ENCODE measurements at places on chromosomes 11 and 22. TPM values are rescaled to one million over a fixed set of nuclear protein-coding genes. Genes with fewer than 3 reads are reported as not detected.
A peak's percentile ranks its signal among the peaks of the same experiment; 100 is the strongest.

GRCh38 chr11:21295508-21295907 lies 626.1 kb downstream of the NELL1 start:
- DNase-seq: no peak

- DNase-seq: no peak
Measured at GRCh38 chr11:29629286-29629685, 387.5 kb downstream of the KCNA4 start.

DNA sequence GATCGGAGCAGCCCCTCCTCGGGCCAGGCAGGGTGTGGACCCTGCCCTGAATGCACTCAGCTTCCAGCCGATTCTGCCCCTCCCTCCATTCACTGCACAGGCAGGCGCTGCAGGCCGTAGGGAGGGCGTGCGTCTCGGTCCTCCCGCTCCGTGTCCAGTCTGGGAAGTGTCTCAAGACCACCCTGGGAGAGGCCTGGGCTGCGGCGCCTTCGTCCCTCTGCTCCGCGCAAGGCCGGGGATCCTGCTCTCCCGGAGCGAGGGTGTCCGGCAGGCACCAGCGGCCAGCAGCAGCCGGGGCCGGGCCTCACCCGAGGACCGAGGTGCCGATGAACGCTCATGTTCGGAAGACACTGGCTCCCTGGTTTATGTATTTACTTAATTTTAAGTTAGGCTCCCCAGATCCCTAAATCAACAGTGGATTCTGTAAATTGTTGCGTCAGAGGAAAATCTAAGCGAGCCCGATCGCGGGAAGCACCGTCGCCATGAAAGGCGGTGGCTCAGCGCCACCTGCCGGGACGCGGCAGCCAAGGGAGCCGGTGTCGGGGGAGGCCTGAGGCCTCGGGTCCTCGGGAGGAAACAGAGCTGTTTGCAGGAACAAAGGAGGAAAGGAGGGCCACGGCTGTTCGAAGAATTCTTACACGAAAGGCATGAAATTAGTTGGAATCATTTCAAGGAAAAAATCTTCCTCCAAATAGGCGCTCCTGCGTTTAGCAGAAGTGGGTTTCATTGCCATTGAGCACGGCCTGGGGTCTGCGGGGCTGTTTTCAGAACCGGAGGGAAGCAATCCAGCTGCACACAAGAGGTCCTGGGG lies 195.3 kb downstream of the BRD1 start:
- peak; percentile 39 for DNase-seq

DNA sequence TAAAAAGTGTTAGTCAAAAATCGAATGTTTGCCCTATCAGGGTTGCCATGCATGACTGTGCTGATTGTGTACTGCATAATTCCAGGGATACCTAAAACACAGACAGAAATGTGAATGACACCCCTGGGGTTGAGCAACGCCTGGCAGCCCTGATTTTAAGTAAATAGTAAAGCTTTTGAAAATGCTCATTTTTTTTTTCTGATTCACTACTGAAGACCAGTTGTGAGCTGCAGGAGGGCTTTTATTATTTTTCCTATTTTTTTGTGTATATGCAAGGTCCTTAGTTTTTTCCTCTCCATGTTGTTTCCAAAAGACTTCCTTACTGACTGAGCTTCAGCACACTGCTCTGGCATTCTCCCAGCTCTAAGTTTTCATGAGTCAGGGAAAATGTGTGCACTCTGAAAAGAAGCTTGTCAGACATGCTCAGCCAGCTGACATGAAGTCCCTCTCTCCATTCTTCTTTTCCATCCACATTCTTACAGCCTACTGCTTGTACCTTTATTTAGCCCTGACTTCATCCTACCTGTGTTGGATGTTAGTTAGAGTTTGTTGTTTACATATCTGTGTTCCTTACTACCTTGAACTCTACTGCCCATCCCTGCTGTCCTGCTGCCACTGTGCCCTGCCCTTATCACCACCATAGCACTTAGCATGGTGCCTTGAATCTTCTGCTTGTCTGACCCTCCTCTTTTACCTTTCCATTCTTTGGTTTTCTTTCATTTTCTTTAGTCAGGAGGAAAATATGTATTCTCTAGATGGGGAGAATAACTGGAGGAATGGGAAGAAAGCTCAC lies 79.5 kb downstream of the HORMAD2 start:
- DNase-seq: peak; percentile 48

GRCh38 chr11:117145393-117145761 lies 1.3 kb downstream of the PAFAH1B2 start:
- DNase-seq: peak; percentile 39

GRCh38 chr11:569158-569885 lies 6.9 kb upstream of the PHRF1 start:
- no peak for DNase-seq

- no peak for DNase-seq
Measured at GRCh38 chr11:76667856-76668255, 2.7 kb downstream of the LRRC32 start.

- no peak for DNase-seq
Measured at GRCh38 chr22:40748388-40749355, 69.4 kb downstream of the MCHR1 start.

DNA sequence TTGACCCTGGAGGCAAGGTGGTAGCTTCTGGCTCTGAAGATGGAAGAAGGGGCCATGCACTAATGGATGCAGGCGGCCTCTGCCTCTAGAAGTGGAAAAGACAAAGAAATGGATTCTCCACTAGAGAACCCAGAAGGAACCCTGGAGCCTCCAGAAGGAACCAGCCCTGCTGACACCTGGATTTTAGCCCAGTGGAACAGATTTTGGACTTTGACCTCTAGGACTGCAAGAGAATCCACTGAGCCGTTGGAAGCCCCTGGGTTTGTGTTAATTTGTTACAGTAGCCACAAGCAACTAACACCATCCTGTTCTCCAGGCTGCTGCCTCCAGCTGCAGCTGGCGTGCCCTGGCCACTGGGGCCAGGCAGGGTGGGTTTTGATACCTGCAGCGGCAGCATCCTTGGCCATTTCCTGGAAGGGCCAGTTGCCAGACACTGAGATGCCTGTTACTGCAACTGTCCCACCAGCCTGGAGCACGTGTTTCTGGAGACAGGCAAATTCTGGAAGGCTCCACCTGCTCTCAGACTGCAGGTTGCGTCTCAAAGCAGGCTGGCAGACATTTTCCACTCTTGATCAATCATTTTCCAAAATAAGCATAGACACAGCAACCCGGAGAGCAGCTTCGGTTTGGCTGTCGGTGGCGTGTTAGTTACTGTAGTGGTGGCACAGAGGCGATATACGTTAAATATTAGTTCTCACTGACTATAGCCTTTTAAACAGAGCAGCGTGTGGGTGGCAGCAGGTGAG lies 76.8 kb upstream of the PARVG start:
- no peak for DNase-seq

DNA sequence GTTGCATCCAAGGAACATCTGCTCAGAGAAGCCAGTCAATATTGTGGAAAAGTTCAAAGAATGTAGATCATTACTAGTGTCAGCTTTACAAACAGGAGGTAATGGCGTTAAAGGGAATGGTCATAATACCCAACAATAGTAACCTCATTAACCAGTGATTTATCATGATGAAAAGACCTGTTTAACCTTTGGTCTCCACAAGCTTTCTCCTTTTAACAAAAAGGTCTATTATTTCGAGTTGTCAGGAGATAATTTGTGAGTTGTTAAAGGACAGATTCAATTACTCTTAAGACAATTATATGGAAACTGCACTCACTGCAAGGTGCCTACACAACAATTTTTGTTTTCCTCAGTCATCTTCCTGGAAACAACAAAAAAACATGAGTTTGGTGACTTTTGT lies 73.8 kb upstream of the HTATIP2 start:
- no peak for DNase-seq

DNA sequence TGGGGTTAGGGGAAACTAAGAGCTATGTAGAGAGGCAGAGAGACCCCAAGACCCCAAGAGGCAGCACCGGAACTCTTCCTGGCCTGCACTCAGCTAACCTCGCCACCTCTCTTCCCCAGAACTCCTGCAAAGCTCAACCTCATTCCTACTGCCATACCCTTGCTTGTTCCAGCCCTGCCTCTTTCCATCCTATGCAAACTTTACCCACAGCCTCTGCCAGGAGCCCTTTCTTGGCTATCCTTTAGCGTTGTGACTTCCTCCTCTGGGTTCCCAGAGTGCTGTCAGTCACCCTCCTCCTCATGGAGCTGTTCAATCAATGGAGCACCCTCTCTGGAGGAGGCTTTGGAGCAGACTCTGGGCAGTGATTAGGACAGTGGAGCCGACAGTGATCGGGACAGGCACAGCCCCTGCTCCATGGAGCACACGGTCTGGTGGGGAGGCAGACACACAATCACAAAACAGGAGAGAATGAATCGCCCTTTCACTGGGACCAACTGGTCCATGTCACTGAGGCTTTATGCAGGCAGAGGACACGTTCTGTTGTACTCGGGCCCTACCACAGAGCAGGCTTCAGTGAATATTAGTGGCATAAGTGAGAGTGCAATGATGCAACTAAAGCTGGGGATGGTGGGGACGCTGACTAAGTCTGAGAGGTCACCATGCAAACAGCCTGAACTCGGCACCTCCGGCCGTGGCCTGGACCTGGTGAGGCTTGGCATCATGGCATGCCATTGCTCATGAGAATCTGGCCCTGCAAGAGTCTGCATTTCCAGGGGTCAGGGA lies 24.6 kb upstream of the P2RY2 start:
- DNase-seq: no peak

- no peak for DNase-seq
Measured at GRCh38 chr11:76878014-76878413, 17.3 kb downstream of the ACER3 start.

- DNase-seq: no peak
Measured at GRCh38 chr11:116311206-116311605, 461.6 kb downstream of the BUD13 start.

GRCh38 chr11:75563978-75564552 lies 2.0 kb downstream of the SERPINH1 start:
- no peak for DNase-seq

DNA sequence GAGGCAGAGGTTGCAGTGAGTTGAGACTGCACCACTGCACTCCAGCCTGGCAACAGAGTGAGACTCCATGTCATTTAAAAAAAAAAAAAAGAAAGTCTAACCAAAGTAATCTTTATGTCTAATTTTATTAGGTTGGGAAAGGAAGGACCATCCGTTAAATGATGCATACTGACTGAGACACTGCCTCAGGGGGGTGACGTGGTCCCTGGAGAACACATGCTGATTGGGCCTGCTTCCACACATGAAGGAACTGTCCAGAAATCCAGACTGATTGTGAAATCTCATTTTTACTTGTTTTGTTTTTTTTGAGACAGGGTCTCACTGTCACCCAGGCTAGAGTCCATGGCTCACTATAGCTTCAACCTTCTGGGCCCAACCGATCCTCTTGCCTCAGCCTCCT lies 5.5 kb downstream of the SF3A1 start:
- no peak for DNase-seq

DNA sequence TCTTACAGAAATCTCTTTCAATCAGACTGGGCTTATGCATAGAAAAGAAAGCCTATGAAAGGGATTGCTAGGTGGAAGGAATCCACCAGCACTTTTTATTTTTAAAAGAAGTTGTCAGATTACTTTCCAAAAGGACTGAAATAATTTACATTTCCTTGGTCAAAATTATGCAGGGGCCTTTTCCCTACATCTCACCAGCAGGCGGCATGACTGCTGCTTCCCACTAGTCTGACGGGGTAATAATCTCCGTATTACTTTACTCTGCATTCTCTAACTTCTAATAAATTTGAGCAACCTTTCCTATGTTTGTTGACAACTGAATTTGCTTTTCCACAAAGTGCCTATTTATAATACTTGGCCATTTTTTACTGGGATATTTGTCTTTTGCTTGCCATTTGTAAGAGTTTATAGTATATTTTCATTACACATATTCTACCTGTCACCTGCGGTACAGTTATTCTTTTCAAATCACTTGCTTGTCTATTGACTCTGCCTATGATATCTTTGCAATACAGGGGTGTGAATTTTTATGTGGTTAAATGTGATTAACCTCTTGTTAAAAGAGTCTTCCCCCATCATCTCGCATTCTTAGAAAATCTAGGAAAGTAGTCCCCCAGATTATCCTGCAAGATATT lies 51.9 kb upstream of the USP47 start:
- no peak for DNase-seq

GRCh38 chr11:61026121-61027031 lies 54.9 kb downstream of the CD6 start:
- no peak for DNase-seq

- no peak for DNase-seq
Measured at GRCh38 chr11:132409573-132410355, 1039.3 kb downstream of the NTM start.

- DNase-seq: no peak
Measured at GRCh38 chr22:30921108-30921507, 47.5 kb downstream of the MORC2 start.

- DNase-seq: no peak
Measured at GRCh38 chr11:127066401-127067090, 66.0 kb upstream of the KIRREL3 start.

GRCh38 chr22:20979243-20979809 lies 2.8 kb upstream of the LZTR1 start:
- peak; percentile 74 for DNase-seq

DNA sequence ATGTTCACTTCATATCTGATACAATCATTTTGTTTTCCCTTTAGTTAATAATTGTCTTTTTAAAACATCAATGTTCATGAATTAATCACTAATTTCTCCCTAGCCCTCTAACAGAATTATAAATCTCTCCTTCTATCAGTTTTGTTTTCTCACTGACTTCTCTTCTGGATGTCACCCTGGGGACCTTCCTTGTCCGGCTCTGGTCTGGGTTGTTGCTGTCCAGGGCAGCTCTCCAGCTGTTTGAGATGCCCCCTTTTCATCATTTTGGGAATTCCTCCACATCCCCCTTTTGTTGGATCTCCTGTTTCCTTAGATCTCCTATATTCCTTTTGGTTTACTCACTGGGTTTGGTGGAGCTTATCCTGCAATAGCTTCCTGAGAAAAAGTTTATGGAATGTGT lies 35.6 kb upstream of the PSMA1 start:
- no peak for DNase-seq

RASL10A gene
- 15.1 TPM for total RNA-seq

LMO1 gene
- total RNA-seq: not detected

BAIAP2L2 gene
- total RNA-seq: 0.14 TPM

ARHGEF12 gene
- total RNA-seq: 86.2 TPM

C11orf86 gene
- total RNA-seq: not detected

TMEM121B gene
- total RNA-seq: 7.6 TPM

C11orf97 gene
- total RNA-seq: not detected

PANX3 gene
- not detected for total RNA-seq

UBQLNL gene
- 0.68 TPM for total RNA-seq

CCDC87 gene
- total RNA-seq: 0.82 TPM

DNAJB7 gene
- not detected for total RNA-seq

CST6 gene
- 6.5 TPM for total RNA-seq

DRD4 gene
- total RNA-seq: 0.68 TPM
